ENCODE measurements at places on chromosomes 5 and 9.
A peak's percentile ranks its signal among the peaks of the same experiment; 100 is the strongest.

- peak; percentile 53 for DNase-seq
Measured at GRCh38 chr9:111036429-111036789, 1.9 kb downstream of the LPAR1 start.

DNA sequence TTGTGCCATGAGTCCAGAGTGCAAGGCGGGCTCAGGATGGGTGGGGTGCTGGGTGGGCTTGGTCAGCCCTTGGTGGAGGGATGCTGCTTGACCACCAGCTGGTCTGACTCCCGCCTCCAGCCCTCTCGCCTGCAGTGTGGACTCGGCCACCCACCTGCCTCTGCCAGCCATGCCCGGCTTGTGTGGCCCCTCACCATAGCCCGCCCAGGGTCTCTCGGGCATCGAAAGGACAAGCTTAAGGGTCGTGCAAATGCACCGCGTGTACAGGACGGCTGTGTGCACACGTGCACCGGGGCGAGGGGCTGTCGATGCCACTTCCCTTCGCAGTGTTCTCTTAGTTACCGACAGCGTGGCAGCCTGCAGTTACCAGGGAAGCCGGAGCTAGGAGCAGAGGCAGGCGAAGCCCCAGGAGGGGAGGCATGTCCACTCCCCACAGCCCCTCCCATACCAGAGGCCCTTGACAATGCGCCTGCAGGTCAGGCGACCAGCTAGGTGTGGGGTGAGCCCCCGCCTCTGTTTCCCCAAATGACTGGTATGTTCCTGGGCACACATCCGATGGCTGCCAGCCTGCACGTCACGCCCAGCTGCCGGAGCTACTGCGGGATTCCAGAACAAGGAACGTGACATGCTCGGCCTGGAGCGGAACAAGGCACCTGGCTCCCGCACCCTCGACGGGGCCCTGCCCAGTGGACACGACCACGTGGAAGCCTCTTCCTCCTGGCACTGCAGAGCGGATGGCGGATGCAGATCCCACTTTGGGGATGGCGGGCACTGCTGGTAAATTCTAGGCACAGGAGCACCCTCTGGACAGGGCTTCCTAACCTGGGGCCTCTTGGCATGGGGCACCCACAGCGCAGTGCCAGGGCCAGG lies 7.8 kb downstream of the LCN9 start:
- peak; percentile 9 for DNase-seq

GRCh38 chr9:125522328-125522725 lies 184.7 kb downstream of the MAPKAP1 start:
- DNase-seq: peak; percentile 31

DNA sequence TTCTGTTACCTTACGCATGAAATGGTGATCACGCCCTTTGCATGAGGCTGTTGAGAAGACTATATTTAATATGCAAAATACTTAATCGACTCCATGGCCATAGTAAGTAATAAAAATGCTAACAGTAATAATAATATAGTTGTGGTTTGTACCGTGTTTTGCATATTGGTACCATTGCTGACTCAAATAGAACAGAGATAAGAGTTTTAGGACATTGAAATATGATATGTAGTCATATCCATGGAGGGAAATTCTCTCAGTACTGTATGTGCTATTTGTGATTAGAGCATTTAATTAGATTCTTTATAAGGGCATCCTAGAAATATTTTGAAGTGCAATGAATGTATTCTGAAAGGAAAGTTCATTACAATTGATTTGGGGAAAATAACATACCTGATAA lies 41.9 kb downstream of the CFAP90 start:
- no peak for DNase-seq

- DNase-seq: no peak
Measured at GRCh38 chr5:176427971-176428370, 11.6 kb upstream of the CLTB start.

DNA sequence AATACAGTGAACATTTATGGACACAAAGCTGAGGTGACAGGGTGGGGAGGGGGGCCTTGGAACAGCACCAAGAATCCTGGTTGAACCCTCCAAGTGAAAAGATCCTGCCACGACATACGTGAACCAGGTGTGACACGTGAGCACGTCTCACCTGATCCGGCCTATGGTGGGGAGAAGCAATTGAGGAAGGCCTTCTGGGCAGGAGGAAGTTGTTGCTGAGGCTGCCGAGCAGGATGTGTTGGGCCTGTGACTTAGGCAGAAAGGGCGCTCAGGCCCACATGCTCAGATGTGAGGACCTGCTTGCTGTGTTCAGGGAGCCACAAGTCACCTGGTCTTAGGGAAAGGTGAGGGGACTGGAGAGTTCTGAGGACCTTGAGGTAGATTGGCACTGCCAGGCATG lies 2.5 kb upstream of the MAPK9 start:
- DNase-seq: no peak

DNA sequence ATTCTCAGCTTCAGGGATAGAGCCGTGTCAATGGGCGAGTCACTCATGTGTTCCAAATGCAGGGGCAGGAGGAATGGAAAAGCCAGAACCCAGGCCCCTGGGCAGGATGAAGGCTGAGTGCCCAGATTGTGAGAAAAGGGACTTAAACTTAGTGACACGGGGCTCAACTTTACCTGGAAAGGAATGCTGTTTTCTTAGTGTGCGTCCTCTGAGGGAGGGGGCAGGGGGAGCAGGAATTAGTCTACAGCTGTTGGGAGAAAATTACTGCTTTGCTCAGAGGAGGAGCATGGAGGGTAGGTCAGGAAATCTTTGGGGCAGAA lies 14.6 kb downstream of the HK3 start:
- DNase-seq: no peak

GRCh38 chr5:35856765-35857351 lies at the start of gene IL7R:
IL7R (plus strand) TSS chr5:35856891; CDS start chr5:35856978, 87 bp downstream.
- DNase-seq: no peak

GRCh38 chr9:114288193-114289091 lies 34.5 kb upstream of the ORM1 start:
- DNase-seq: peak; percentile 9

- DNase-seq: no peak
Measured at GRCh38 chr9:127283917-127284497, 19.4 kb downstream of the GARNL3 start.

DNA sequence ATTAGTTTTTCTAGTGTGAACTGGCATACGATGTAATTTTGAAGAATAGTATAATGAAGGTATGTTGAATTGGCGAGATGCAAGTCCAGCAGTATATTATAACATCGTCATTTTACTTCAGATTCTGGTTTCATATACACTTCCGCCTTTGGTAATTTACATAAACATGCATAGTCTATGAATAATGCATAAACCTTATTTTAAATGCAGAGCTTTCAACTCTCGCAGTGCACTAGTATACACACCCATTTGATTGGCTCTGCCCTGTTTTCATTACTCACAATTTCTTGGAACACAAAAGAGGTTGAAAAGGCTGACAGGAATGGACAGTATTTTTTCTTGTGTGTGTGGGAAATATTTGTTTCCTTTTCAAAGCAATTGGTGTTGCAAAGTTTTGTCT lies 128.9 kb upstream of the CCNH start:
- DNase-seq: no peak

DNA sequence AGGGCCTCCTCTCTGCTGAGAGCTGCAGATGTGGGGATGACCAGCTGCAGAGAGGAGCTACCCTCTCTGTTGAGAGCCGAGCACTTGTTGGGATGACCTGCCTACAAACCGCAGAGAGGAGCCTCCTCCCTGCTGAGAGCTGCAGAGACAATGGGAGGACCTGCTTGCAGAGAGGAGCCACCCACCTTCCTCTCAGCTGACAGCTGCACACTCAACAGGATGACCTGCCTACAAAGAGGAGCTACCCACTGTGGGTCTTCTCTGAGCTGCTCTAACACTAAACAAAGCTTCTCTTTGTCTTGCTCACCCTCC lies 19.6 kb downstream of the TMEM38B start:
- no peak for DNase-seq

- no peak for DNase-seq
Measured at GRCh38 chr5:67311701-67312100, 115.1 kb upstream of the CD180 start.

- no peak for DNase-seq
Measured at GRCh38 chr9:6702707-6703106, 55.1 kb upstream of the KDM4C start.

- DNase-seq: peak; percentile 81
Measured at GRCh38 chr9:92790542-92791527, 26.2 kb upstream of the BICD2 start.

- DNase-seq: no peak
Measured at GRCh38 chr9:87212605-87213021, 265.3 kb upstream of the GAS1 start.

DNA sequence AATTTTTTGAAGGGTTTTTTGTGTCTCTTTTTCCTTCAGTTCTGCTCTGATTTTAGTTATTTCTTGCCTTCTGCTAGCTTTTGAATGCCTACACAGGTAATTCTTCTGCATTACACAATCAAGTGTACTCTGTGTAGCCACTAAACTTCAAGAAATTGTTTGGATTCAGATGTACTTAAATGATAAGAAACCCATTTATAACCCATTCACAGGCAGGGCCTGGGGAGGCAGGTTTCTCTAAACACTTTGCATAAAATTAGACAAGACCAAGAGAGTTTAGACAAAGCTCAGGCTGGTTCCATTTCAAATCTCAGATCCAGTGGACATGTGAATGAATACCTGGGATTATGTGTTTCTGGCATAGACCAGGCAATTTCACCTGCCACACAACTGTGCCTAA lies 41.3 kb upstream of the SEMA5A start:
- DNase-seq: no peak

- no peak for DNase-seq
Measured at GRCh38 chr5:16936989-16937438, 926 bp upstream of the MYO10 start.

DNA sequence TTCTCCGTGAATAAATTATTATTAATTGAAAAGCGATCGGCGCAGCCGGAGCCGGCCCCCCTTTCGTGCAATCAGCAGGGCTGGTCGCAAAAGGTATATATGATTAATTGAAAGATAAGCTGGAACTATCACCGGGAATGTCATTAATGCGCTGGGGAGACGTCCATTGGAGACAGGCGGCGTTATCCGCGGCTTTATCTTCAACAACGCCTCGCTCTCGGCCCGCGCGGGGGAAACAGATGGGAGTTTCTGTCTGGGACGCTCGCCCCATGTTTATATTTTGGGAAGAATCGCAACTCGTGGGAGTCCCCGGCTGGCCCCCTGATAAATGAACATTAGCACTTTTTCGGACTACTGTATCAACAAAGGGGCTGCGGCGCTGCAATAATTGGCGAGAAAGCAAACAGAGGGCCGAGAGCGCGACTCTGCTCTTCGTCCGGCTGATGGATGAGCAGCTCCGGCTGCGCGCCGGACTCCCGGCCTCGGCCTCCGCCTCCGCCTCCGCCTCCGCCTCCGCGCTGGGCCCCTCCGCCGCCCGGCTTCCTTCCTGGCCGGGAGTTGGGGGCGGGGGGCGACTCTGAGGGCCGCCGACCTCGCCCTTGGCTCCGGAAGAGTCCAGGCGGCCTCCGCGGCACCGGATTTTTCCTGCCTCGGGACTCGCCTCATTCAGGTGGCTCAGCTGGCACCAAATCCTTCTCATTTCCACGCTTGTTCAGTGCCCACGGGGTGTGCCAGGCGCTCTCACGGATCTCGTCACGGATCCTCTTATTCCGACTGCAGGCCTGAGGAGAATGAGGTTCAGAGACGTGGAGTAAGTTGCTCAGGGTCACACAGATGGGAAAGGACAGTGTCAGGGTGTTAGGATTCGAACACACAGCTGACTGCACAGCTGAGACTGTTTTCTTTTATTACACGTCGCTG lies 3.6 kb upstream of the NKX2-5 start:
- no peak for DNase-seq

DNA sequence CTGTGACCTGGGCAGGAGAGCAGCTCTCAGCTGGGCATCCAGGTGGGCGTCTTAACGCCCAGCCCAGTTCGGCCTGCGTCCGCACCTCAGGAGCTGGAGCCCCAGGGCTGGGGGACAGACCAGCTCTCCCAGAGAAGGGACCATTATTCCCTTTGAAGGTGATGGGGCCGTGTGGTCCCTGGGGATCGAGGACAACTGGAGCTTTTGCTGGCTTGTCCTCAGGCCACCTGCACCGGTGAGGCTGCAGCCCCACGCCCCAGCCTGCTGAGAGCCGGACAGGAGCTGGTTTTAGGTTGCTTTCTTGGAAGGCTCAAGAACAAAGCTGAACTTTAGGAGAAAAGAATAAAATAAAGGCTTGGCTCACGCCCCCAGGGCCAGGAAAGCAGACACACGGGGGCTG lies 40.9 kb downstream of the NACC2 start:
- DNase-seq: no peak

DNA sequence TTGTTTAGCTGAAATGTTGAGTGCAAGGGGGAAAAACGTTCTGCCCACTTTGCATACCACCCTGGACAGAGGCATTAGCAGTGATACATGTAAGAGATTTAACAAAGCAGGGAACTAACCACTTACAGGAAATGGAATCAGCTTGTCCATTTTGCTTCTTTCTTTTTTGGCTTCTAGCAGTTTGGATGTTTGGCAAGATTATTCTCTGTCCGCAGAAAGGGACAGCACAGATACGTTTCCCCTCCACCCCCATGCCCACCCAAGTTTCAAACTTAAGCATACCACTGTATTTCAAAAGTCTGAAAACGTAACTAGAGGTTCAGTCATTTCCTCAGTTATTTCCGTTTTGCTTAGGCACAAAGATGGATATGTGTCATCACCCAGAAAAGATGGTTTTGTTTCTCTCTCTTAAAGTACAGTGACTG lies 118.4 kb downstream of the GDNF start:
- no peak for DNase-seq

DNA sequence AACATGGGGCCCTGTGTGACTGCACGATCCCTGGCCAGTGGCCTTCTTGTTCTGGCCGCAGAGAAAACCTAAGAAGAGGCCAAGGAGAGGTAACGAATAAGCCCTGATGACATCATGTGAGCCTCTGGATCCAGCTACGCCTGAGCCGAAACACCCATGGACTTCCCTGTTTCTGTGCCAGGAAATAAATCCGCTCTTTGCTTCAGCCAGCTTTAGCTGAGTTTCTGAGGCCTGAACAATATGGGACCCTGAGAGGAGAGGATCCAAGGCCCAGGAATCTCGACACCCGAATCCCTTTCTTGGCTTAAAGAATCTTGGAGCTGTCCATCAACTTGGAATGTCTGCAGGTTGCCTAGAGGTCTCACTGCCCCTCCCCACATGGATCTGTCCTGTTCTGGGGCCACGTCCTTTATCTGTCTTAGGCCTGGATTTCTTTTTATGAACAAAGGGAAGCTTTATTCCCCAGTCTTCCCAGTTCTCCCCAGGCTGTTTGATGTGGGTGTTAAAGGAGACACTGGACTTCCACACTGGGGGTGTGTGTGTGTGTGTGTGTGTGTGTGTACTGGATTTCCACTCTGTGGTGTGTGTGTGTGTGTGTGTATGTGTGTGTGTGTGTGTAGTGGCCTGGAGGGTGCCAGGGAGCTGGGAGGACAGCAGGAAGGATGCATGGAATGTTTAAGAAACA lies 13.7 kb downstream of the IER5L start:
- peak; percentile 43 for DNase-seq
